ENCODE measurements at places on chromosomes 3 and 15.

GRCh38 chr15:87940768-87941167, 315.8 kb downstream of the NTRK3 start:
- H3K27me3 ChIP-seq, result no peaks in the 10 kb centered on the region
- H3K4me3 ChIP-seq, result no peak overlapping the region
- no peaks in the 10 kb centered on the region for H3K4me1 ChIP-seq
- H3K36me3 ChIP-seq, result no peaks in the 10 kb centered on the region
- H3K27ac ChIP-seq, result no peak overlapping the region

DNA sequence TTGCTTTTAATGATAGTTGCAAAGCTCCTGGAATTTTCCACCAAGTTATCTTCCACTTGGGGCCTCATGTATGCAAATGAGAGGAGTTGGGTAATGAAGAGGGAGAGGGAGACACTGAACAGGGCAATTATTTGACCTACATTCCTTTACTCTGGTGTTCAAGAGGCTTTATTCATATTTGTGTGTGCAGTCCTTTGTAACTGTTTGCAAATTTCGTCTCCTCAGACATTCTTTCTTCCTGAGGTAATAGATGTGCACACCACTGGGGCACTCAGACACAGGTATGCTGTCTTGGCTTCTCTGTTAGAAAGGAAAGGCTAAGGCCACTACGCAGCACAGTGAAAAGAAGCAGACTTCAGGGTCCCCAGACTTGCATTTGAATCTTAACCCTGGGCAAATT, 189.7 kb upstream of the IL12A start:
- no peaks in the 10 kb centered on the region for H3K36me3 ChIP-seq
- no peaks in the 10 kb centered on the region for H3K4me1 ChIP-seq
- H3K27ac ChIP-seq, result no peak overlapping the region
- no peak for DNase-seq
- no peaks in the 10 kb centered on the region for H3K27me3 ChIP-seq

DNA sequence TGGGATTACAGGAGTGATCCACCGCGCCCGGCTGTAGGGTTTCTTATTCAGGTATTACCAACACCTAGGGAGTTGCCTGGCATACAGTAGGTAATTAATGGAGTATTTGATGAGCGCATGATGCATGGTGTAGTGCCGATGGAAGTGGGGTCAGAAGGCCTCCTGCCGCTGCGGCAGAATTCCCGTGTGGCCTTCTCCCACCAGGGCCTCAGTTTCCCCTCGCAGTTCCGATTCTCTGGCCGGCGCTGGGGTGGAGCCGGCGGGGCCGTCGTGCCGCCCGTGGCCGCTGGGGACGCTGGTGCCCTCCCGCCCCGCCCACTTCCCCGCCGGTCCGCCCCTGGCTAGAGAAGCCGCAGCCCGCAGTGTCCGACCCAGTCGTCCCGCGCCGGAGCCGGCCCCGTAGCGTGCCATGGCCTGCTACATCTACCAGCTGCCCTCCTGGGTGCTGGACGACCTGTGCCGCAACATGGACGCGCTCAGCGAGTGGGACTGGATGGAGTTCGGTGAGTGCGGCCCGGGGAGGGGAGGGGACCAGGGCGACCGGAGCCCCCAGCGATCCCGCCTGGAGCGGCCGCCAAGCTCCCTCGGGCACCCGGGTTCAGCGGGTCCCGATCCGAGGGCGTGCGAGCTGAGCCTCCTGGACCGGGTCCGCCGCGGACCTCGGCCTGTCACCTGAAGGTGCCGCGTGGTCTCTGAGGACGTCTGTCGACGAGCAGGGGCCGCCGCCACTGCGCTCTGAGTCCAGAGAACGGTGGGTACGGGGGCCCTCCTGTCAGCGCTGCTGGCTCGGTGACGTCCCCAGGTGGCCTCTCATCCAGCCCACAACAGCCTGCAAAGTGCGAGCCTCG, at the start of gene IRAK2:
IRAK2 (plus strand) TSS at position 374 of the 848 bp plus-strand sequence; CDS start at position 410, 36 bp downstream.
- no peaks in the 10 kb centered on the region for H3K36me3 ChIP-seq
- no peaks in the 10 kb centered on the region for H3K27me3 ChIP-seq
- H3K4me3 ChIP-seq, result peak within 1 kb of the TSS; percentile 72
- peaks cover 23% of the 10 kb centered on the region for H3K4me1 ChIP-seq
- H3K27ac ChIP-seq, result no peak within 1 kb of the TSS

- H3K4me1 ChIP-seq, result peaks cover 41% of the 10 kb centered on the region
- H3K4me3 ChIP-seq, result peak overlapping the region; percentile 81
- no peaks in the 10 kb centered on the region for H3K36me3 ChIP-seq
- H3K27me3 ChIP-seq, result no peaks in the 10 kb centered on the region
- H3K27ac ChIP-seq, result peak overlapping the region; percentile 55
Observed at GRCh38 chr15:69462493-69463181, 10.0 kb downstream of the RPLP1 start.

- no peak overlapping the region for H3K27ac ChIP-seq
- peaks cover 16% of the 10 kb centered on the region for H3K4me1 ChIP-seq
- H3K27me3 ChIP-seq, result no peaks in the 10 kb centered on the region
- no peak for DNase-seq
- H3K4me3 ChIP-seq, result no peak overlapping the region
Observed at GRCh38 chr3:10432156-10432845, 73.1 kb downstream of the ATP2B2 start.

DNA sequence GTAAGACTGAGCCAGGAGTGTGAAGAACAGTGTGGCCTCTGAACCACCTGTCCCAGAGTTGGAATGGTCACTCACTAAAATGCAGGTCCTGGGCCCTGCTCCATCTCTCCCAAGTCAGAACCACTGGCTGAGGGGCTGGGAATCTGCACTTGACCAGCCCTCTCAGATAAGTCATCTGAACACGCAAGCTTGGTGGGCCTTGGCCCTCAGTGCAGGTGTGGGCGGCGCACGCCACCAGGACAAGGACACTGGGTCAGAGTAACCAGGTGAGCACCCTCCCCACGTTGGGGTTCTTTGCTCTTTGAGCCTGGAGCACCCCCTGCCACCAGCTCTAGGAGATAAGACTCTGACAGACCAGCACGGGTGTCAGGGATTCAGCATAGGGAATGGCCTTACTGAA, 42.7 kb downstream of the KIF9 start:
- H3K4me3 ChIP-seq, result no peak overlapping the region
- no peak for DNase-seq
- no peak overlapping the region for H3K27ac ChIP-seq
- no peaks in the 10 kb centered on the region for H3K27me3 ChIP-seq
- H3K36me3 ChIP-seq, result no peaks in the 10 kb centered on the region

- no peaks in the 10 kb centered on the region for H3K36me3 ChIP-seq
- no peak overlapping the region for H3K4me3 ChIP-seq
- no peaks in the 10 kb centered on the region for H3K27me3 ChIP-seq
- no peak for DNase-seq
Observed at GRCh38 chr15:80006946-80007345, 36.0 kb upstream of the BCL2A1 start.

DNA sequence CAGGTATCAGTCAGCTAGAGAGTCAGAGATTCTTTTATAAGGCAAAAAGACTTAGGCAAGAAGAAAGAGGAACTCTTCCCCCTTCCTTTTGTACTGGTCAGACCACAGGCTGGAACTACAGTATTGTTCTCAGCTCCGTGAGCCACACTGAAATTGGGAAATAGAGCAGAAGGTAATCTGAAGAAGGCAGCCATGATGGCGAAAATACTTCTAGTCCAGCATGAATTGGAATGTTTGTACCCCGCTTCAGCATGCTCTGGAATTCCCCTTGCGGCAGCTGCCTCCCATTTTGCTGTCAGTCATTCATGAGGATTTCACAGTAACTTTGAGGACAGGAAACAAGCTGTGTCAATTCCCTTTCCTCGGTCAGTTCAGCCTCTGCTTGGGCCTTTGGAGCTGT, 96.2 kb downstream of the CORO2B start:
- no peaks in the 10 kb centered on the region for H3K36me3 ChIP-seq
- no peak for DNase-seq
- H3K27me3 ChIP-seq, result no peaks in the 10 kb centered on the region

- no peak overlapping the region for H3K27ac ChIP-seq
- DNase-seq, result no peak
- H3K4me1 ChIP-seq, result peaks cover 3% of the 10 kb centered on the region
- H3K27me3 ChIP-seq, result peaks cover 9% of the 10 kb centered on the region
- H3K36me3 ChIP-seq, result no peaks in the 10 kb centered on the region
- H3K4me3 ChIP-seq, result no peak overlapping the region
Observed at GRCh38 chr15:71647487-71647808, 162.9 kb upstream of the NR2E3 start.

- no peak overlapping the region for H3K4me3 ChIP-seq
- peaks cover 6% of the 10 kb centered on the region for H3K36me3 ChIP-seq
- H3K4me1 ChIP-seq, result peaks cover 37% of the 10 kb centered on the region
- DNase-seq, result no peak
- H3K27me3 ChIP-seq, result no peaks in the 10 kb centered on the region
Observed at GRCh38 chr15:73989001-73989798, 2.9 kb downstream of the STOML1 start.

- no peak for DNase-seq
- no peak overlapping the region for H3K4me3 ChIP-seq
- no peaks in the 10 kb centered on the region for H3K27me3 ChIP-seq
Observed at GRCh38 chr3:179977356-179977755, 59.4 kb downstream of the PEX5L start.

- no peak overlapping the region for H3K4me3 ChIP-seq
- H3K4me1 ChIP-seq, result peaks cover 4% of the 10 kb centered on the region
Observed at GRCh38 chr3:31758322-31758965, 222.6 kb downstream of the OSBPL10 start.

DNA sequence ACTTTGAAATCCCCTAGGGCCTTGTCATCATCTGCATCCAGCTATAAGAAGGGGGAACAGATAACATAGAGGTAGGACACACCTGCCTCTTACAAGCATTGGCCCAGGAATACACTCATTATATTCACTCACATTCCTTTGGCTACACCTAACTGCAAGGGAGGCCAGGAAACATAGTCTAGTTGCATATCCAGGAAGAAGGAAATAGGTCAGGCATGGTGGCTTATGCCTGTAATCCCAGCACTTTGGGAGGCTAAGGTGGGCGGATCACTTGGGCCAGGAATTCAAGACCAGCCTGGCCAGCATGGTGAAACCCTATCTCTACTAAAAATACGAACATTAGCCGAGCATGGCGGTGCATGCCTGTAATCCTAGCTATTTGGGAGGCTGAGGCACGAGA, 48.8 kb downstream of the GTPBP8 start:
- H3K36me3 ChIP-seq, result no peaks in the 10 kb centered on the region
- DNase-seq, result no peak
- H3K27me3 ChIP-seq, result no peaks in the 10 kb centered on the region
- no peaks in the 10 kb centered on the region for H3K4me1 ChIP-seq

DNA sequence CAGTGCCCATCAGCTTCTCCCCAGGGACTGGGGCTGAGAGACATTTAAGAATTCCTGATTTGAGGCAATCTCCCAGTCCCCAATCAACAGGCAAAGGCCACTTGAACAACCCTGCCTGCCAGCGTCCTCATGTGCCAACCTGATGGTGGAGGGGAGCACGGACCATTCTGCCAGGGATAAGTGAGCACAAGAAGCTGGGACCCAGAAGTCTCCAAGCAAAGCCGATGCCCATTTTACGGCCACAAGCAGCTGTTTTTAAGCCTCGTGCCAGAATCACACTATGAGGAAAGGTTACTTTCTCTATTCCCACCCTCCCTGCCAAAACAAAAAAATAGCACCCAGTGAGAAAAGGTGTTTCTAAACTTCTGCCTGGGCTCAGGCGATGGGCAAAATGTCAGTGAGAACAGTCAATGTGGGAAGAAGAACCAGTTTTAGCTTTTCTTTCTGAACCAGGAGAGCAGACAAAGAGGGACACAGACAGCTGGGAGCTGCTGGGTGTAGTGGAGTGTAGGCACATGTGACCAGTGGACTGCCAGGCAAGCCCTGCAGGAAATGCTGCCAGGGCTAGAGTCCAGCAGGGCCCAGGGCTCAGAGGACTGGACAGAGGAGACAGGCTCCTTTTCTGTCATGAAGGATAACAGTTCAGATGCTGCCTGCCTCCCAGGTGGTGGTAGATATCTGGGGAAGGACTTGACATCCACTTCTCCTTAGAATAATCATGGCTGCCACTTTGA, 57.7 kb downstream of the ATP2B2 start:
- H3K27ac ChIP-seq, result no peak overlapping the region
- H3K27me3 ChIP-seq, result no peaks in the 10 kb centered on the region
- no peak overlapping the region for H3K4me3 ChIP-seq
- no peaks in the 10 kb centered on the region for H3K4me1 ChIP-seq
- no peak for DNase-seq

- no peak overlapping the region for H3K27ac ChIP-seq
- H3K4me1 ChIP-seq, result peaks cover 4% of the 10 kb centered on the region
- H3K27me3 ChIP-seq, result no peaks in the 10 kb centered on the region
- no peak for DNase-seq
Observed at GRCh38 chr15:89179966-89180875, 41.2 kb downstream of the RLBP1 start.

DNA sequence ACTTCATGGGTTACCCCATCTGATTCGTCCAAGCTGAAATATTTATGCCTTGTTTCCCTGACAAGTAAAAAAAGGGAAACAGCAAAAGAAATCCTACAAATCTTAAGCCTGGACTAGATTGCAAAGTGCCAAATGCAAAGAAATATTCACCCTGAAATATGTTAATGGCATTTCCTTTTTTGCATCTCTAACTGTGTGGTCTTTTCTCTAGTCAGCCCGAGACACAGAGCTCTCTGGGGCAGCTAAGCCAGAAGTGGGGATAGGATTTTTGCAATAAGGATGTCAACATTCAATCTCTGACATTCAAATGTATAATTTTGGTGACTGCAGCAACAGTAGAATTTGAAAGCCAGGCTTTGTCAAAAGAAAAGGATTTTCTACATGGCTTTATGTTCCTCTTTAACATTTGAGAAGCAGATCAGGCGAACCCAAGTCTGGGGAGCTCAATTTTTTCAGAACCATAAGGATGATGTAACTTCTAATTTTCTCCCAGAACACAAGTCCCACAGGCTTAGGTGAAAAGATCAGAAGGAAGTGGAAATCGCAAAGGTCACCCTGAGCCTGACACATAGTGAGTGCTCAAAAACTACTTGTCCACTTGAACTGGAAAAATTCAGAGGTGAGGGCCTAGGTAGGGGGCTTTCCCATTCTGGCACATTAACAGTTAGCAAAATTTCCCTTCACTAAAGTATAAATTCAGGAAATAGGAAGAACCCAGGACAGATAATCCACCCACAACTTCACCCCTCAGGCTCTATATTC, 28.2 kb upstream of the KCNMB3 start:
- no peak overlapping the region for H3K27ac ChIP-seq
- no peak overlapping the region for H3K4me3 ChIP-seq
- no peak for DNase-seq
- H3K27me3 ChIP-seq, result peaks cover 8% of the 10 kb centered on the region

GRCh38 chr15:32818758-32819447, 101.1 kb downstream of the GREM1 start:
- no peak for DNase-seq
- H3K4me3 ChIP-seq, result no peak overlapping the region
- H3K4me1 ChIP-seq, result no peaks in the 10 kb centered on the region
- no peak overlapping the region for H3K27ac ChIP-seq
- no peaks in the 10 kb centered on the region for H3K36me3 ChIP-seq

- no peak overlapping the region for H3K4me3 ChIP-seq
- H3K4me1 ChIP-seq, result peaks cover 9% of the 10 kb centered on the region
- peaks cover 6% of the 10 kb centered on the region for H3K27me3 ChIP-seq
- H3K36me3 ChIP-seq, result no peaks in the 10 kb centered on the region
- no peak for DNase-seq
Observed at GRCh38 chr3:139325551-139325950, 18.3 kb upstream of the MRPS22 start.

GRCh38 chr3:98980915-98981596, 79.6 kb upstream of the DCBLD2 start:
- H3K4me1 ChIP-seq, result no peaks in the 10 kb centered on the region
- no peak for DNase-seq
- no peak overlapping the region for H3K27ac ChIP-seq
- H3K36me3 ChIP-seq, result no peaks in the 10 kb centered on the region
